ENCODE measurements at places on chromosomes 1 and 21.

DNA sequence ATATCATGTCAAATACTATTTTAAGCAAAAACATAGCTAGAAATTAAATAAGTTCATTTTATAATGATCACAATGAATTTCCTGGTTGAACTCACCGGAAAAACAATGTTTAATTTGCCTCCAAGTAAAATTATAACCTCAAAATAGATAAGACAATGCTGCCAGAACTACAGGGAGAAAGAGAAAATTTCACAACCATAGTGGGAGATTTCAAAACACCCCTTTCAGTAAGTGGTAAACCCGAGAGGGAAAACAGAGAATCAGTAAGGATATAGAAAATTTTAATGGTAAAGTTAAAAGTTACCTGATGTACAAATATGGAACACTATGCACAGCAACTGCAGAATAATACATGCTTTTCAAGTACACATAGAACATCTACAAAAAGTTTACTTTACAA is 43.2 kb upstream of the PLA2G4A start:
- DNase-seq = no peak

- DNase-seq = no peak
Observed at GRCh38 chr21:35147439-35147838, 98.3 kb upstream of the RUNX1 start.

GRCh38 chr1:154998818-154999570 is 3.6 kb upstream of the ZBTB7B start:
- DNase-seq = peak; percentile 74

GRCh38 chr1:190102757-190103326 is 374.8 kb downstream of the BRINP3 start:
- no peak for DNase-seq

All from NCI-H1930 (cell line).